ENCODE measurements at places on chromosomes 5 and 9.

- no peak for DNase-seq
These were observed 117.2 kb upstream of the TBCA start for GRCh38 chr5:77893225-77893860.

GRCh38 chr5:122639864-122640263 lies 135.0 kb upstream of the SNX2 start:
- DNase-seq = no peak

DNA sequence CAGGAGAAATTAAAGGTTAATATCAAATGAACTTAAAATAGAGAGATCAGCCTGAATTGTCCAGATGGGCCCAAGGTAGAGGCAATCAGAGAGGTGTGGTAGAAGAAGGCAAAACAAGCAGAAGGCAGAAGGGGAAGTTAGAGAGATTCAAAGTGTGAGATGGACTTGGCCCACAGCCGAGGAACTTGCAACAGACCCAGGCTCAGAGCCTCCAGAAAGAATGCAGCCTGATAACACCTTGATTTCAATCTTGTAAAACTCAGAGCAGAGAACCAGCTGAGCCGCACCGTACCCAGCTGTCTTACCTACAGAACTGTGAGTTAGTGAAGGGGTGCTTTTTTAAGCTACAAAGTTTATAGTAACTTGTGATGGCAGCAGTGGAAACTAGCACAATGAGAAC lies 190.9 kb downstream of the RFK start:
- DNase-seq = no peak

GRCh38 chr5:96823900-96824380 lies 16.2 kb upstream of the ERAP1 start:
- no peak for DNase-seq
